Stimulated activated CD8-positive, alpha-beta memory T cell treated with anti-CD3 and anti-CD28 coated beads, Interleukin-15, amount 100 ng/mL, for 24 hours (primary cell): ENCODE measurements at places on chromosomes 7 and 10.

- peak; percentile 97 for DNase-seq
Measured at GRCh38 chr7:66740302-66740979, at the start of gene RABGEF1. TSS of gene RABGEF1 (plus strand) at chr7:66740733. CDS start at chr7:66771900, 31,167 bp downstream.

DNA sequence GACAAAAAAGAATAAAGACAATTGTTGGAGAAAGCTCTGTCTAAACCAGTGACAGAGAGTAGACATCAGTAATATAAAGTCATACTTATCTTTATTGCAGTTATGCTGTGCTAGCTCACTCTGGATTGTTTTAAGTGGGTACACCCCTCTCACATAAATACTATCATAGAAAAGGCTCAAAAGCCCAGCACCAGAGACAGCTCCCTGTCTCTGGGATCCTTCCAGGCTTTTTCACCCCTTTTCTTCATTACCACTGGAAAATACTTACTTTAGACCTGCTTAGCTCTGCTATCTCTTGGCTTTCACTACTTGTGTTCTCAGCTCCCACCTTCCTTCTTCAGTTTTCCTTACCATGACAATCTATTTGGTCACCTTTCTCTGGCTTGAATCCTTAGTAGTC lies 259.1 kb upstream of the MINDY3 start:
- no peak for DNase-seq

DNA sequence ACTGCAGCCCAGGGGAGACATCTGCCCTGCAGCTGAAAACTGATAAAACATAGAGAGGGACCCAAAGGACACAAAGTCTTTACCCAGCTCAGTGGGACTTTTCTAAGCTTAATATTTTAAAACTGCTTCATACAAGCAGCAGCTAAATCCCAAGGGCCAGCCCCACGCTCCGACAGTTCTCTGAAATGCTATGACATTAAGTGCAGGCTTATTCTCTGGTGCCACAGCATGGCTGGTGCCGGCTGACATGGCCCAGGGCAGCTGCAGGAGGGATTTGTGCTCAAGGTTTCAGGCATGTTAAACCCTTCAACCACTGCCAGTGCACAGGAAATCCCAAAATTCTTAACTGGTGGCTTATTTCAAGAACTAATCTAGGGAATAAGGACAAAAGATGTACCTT lies 170.9 kb downstream of the PARD3 start:
- DNase-seq = no peak

DNA sequence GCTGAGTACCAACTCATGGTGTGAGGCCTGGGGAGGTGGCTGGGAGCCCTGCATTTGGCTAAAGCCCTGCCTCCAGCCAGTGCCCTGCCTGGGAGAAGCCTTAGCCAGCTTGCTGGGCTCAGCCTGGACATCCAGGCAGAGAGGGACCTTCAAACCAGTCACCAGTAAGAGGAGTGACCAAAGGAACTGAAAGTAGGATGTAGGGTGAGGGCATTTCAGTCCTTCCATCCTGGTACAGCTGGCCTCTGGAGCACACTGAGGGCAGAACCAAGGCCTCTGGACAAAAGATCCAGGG lies 124.8 kb downstream of the ADCY1 start:
- DNase-seq = no peak
